Activated naive CD8-positive, alpha-beta T cell treated with anti-CD3 and anti-CD28 coated beads, Interleukin-2, amount 50 U/mL, for 24 hours (primary cell): ENCODE measurements at places on chromosomes 1 and 21.

DNA sequence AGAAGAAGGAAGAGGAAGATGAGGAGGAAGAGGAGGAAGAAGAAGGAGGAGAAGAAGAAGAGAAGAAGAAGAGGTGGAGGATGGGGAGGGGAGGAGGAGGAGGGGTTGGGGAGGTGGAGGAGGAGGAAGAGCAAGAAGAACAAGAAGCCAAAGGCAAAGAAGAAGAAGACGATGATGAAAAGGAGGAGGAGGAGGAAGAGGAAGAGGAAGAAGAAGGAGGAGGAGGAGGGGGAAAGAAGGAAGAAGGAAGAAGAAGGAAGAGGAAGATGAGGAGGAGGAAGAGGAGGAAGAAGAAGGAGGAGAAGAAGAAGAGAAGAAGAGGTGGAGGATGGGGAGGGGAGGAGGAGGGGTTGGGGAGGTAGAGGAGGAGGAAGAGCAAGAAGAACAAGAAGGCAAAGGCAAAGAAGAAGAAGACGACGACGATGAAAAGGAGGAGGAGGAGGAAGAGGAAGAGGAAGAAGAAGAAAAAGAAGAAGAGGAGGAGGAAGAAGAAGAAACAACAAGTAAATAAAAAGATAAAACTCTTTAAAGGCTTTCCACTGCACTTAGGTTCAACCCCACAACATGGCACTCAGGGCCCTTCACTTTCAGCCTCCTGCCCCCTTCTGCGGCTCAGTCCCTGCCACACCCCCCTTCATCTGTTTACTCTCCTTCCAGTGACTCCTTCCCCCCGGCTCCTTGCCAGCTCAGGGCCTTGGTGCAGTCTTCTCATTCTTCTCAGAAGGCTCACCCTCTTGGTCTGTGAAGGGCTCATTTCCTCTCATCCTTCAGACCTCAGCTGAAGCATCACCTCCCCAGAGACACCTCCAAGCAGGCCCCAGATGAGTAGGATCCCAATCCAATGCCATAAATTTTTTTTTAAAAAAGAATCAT, 114.0 kb downstream of the KCNN3 start:
- peak; percentile 38 for DNase-seq

DNA sequence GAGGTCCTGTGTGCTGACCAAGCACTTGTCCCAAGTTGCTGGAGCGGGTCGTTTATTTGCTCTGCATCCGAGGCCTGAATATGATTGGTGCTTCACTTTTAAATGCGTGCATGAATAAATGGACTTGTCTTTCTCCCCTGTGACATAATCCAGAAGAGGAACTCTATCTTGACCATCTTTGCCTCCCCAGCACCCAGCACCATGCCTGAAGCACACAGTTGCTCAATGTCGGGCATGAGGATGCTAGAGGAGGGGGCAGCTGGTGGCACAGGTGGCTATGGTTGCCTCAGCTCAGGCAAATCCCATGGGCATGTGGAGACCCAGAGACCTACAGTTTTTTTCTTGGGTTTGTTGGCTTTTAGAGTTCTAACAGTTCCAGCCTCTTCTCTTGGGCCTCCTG, 142.6 kb downstream of the KAZN start:
- DNase-seq, result no peak

DNA sequence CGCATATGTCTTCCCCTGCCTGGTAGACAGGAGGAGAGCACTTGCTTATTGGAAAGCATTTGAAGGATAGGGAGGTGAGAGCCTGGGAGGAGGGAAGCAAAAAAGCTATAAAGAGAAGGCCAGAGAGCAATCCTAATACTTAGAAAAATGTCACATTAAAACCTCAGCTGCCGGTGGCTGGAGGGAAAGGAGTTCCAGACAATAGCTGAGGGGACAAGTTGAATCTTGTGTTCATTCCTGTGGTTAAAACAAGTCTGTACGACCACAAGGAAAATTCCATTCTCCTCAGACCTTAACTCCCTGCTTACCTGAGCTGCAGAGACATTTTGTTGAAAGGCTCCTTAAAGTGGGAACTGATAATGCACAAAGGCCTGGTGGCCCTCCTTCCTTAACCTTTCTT, 218.8 kb upstream of the CAMK1G start:
- no peak for DNase-seq

DNA sequence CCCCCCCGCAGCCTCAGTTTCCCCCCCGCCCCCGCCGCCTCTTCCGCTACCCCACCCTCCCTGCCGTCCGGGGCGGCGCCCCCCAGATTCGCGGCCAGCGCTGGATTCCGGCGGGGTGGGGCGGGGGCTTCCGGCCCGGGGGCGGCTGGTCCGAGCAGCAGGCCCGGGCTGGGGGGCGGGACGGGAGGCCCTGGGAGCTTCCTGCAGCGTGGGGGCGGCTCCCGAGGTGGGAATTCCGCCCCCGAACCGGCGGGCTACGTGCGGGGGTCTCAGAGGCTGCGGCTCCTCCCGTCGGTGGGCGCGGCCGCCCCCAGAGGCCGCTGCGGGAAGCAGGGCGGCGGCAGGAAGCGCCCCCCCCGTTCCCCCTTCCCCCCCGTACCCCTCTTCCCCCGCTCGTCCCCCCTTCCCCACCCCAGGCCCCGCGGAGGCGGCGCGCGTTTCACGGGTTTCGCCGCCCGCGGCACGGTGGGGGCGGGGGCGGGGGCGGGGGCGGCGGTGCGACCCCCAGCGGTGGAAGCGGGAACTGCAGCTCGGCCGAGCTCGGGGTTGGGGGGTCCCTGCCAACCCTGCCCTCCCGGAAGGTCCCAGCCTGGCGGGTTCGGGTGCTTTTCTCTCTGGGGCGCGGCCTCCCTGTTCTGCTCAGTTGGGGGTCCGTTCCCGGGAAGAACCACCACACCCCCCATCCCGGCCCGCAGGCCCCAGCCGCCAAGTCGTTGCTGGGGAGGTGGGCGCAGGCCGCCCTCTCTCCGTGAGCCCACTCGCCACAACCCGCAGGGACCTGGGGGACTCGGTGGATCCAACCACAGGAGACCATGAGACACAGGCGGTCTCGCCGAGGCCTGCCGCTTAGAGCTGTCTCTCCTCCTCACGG, 76.3 kb downstream of the MORN1 start:
- DNase-seq, result peak; percentile 67

GRCh38 chr21:30676737-30677136, 34.1 kb downstream of the KRTAP20-3 start:
- DNase-seq, result no peak

GRCh38 chr1:93577536-93578432, 103.9 kb downstream of the BCAR3 start:
- no peak for DNase-seq

GRCh38 chr1:189866606-189867005, 611.1 kb downstream of the BRINP3 start:
- DNase-seq, result no peak

GRCh38 chr1:99548943-99549605, 96.8 kb upstream of the PALMD start:
- no peak for DNase-seq

DNA sequence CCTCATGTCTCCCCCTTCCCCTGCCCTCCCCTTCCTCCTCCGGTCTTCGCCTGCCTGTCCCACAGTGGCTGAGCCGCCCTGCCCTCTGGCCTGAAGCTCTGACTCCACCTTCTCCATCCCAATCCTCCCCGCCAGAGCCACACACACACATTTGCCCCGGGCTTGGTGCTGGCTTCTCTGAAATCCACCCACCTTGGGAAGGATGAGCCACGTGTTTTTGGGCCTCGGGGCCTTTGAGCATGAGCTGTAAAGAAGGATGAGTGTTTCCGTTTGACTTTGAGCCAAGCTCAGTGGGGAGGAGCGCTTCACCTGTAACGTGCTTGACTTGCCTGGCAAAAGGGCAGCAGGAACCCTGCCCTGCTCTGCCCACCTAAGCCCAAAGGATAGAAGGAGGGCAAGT, 295.1 kb downstream of the SIPA1L2 start:
- no peak for DNase-seq

DNA sequence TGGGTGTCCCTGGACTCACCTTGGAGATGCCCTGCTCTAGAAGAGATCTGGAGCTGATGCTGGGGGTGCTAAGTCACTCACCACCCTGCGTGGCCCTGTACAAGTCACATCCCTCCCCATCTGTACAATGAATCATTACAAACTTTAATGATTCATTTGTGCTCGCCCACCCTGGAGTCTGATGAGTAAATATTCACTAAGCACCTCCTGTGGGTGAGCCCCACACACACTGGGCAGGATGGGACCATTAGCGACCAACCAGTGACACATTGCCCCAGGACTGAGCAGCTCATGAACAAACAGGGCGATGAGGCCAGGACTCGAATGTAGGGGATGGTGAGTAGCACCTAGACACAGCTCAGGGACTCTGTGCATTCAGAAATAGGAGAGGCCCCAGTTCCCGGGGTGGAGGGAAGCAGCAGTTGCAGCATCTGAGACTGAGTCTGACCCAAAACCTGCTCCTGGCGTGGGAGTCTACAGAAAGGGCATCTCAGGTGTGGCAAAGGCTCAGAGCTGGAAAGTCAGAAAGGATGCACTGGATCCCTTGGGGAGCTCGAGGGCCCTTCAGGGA, 18.1 kb upstream of the PDZK1IP1 start:
- DNase-seq, result no peak

GRCh38 chr1:154765970-154766369, 104.1 kb downstream of the KCNN3 start:
- DNase-seq, result no peak

DNA sequence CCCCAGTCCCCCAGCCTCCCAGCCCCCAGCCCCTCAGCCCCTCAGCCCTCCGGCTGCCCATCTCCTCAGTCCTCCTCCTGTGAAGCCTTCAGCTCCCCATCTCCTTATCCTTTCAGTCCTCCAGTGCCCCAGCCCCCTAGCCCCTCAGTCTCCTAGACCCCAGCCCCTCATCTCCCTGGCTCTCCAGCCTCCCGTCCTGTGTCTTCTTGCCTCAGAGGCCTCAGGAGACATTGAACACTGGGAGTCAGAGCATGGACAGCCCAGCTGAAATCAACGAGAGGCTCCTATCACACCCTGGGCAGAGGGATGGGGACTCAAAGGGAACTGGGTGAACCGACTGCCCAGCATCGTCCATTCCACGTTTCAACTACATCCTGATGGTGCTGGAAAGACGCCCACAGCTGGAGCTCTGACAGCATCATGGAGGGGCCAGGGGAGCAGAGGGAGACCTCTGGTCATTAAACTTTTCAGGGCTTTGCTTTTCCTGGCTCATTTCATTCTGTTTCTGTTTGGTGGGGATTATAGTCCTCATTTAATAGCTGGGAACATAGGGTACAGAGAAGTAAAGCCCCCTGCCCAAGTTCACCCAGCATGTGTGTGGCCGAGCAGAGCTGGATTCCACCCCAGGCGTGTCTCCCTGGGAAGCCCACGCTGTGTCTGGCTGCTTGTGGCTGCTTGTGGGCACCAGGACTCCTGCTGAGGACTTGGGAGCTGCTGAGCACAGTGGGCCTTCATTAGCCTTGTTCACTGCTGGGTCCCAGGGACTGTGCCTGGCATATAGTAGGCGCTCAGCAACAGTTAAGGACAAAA, 396.7 kb downstream of the PTPRU start:
- DNase-seq, result no peak

DNA sequence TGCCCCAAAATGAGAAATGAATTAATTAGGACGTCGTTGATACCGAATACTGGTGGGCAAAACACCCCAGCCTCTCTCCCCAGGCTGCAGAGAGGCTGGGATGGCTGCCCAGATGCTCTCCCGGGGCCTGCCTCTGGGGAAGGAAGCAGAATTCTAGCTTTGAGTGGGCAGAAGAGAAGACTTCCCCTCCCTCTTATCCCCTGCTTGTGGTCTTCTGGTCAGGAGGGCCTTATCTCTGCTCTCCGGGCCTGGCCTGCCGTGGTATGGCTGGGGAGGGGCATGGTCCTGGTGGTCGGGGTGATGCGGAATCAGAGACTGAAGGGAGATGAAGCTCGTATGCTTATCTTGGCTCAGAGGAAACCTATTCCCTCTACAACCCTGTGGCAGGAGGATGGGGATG, 9.8 kb upstream of the CSF3R start:
- no peak for DNase-seq

- DNase-seq, result no peak
These were observed 140.7 kb upstream of the FAM78B start for GRCh38 chr1:166307261-166308188.
